ENCODE measurements at places on chromosomes 5 and 9.

DNA sequence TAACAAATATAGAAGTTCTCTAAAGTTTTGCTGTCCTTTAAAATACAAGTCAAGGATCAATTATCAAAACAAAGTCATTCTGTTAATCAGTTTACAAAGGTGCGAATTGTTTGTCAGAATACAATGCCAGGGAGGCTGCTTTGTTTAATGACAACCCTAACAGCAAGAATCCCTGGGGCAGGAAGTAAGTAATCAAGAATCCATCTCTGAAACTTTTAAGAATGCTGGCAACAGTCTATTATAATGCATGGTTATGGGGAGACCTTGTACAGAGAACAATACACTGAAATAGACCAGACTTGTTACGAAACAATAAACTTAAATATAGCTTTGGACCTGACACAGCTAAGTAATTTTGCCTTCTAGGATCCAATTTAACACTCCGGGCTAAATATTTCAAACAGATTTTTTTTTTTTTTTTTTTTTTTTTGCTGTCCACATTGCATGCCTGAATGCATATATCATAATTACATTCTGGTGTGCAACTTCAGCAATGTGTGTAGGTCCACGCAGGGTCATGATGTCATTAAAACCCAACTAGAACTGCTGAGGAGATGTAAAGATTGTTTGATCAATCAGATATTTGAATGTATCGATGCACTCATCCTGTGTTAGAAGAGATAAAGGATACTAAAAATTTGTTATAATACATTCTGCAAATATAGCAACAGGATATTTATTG, 421.3 kb downstream of the CETN3 start:
- no peak overlapping the region for H3K4me3 ChIP-seq
- H3K27me3 ChIP-seq = no peaks in the 10 kb centered on the region
- no peak for DNase-seq
- no peaks in the 10 kb centered on the region for H3K4me1 ChIP-seq

- peaks cover 3% of the 10 kb centered on the region for H3K36me3 ChIP-seq
- DNase-seq = no peak
- no peaks in the 10 kb centered on the region for H3K27me3 ChIP-seq
- H3K4me1 ChIP-seq = peaks cover 59% of the 10 kb centered on the region
- H3K4me3 ChIP-seq = no peak overlapping the region
These were observed 21.8 kb downstream of the FYB1 start for GRCh38 chr5:39197556-39197955.

DNA sequence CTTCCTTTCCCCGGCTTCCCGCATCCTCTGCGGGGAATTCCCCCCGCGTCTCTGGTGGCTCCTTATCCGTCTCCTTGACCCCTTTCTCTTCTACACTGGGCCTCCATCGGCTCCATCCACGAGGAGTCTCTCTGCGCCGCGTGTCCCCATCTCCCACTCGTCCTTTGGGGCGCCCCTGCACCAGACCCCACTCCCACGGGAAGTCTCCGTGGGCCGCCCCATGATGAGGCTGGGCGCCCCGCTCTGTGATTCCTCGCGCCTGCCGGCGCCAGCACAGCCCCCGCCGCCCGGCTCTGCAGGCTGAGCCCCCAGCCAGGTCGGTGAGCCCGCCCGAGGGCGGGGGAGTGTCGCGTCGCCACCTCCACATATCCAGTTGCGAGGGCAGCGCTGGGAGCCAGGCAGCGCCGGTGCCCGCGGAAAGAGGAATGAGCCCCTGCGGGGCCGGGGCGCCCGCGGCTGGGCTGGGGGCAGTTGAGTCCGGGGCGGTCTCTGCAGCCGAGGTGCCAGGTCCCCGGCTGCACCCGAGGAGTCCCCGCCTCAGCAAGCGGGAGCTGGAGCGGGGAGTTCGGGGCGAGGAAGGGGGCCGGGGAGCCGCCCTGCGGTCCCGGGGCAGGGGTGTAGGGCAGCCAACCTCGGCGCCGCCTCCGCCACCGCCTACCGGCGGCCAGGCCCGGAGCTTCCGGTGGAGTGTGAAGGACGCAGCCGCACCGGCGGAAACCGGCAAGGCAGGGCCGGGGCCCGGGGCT, 2.1 kb upstream of the TRAF1 start:
- no peak overlapping the region for H3K27ac ChIP-seq
- no peaks in the 10 kb centered on the region for H3K36me3 ChIP-seq
- peak; percentile 57 for DNase-seq

- no peak overlapping the region for H3K27ac ChIP-seq
- no peak overlapping the region for H3K4me3 ChIP-seq
- DNase-seq = no peak
- H3K4me1 ChIP-seq = no peaks in the 10 kb centered on the region
- H3K36me3 ChIP-seq = no peaks in the 10 kb centered on the region
- H3K27me3 ChIP-seq = no peaks in the 10 kb centered on the region
These were observed 69.9 kb upstream of the SPTLC1 start for GRCh38 chr9:92185096-92185495.

GRCh38 chr5:89936576-89936975, 473.0 kb downstream of the CETN3 start:
- H3K27me3 ChIP-seq = no peaks in the 10 kb centered on the region
- H3K4me1 ChIP-seq = no peaks in the 10 kb centered on the region
- H3K36me3 ChIP-seq = no peaks in the 10 kb centered on the region
- H3K27ac ChIP-seq = no peak overlapping the region
- H3K4me3 ChIP-seq = no peak overlapping the region

DNA sequence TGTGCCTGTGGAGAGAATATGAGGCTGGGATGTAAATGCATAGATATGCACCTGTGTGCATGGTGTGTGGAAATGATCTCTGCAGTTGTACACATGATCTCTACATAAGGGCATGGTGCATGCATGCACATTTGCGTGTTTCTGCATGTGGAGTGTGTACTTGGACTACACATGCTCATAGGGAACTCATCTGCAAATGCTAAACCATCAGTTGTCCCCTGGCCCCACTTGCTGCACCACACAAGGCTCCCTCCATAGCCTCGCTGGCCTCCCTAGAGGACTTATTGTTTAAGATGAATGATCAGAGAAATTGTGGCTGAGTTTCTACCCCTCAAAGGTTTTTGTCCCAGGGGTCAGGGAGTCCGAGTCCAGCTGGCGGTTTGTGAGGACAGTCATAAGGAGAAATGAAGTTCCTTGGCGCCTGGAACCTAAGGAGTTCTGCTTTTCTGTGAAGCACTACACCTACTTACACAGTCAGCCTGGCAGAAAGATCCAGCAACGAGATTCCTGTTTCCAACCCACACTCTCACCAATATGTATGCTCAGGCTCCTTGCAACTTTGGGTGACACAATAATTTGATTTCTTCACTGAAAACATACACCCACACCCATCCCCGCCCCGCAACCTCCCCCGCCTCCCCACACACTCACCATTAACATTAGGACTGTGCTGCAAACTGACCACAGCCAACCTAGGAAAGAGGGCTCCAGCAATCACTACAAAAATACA, 79.9 kb upstream of the CPEB4 start:
- no peaks in the 10 kb centered on the region for H3K36me3 ChIP-seq
- H3K27me3 ChIP-seq = no peaks in the 10 kb centered on the region
- no peak for DNase-seq

- H3K4me1 ChIP-seq = peaks cover 14% of the 10 kb centered on the region
- H3K36me3 ChIP-seq = no peaks in the 10 kb centered on the region
These were observed 215.2 kb downstream of the AUH start for GRCh38 chr9:91146391-91147019.

- H3K27me3 ChIP-seq = peaks cover 15% of the 10 kb centered on the region
- no peaks in the 10 kb centered on the region for H3K36me3 ChIP-seq
- no peak overlapping the region for H3K27ac ChIP-seq
- DNase-seq = no peak
- no peak overlapping the region for H3K4me3 ChIP-seq
These were observed 392.8 kb upstream of the DAP start for GRCh38 chr5:11153670-11154382.

- no peaks in the 10 kb centered on the region for H3K4me1 ChIP-seq
- H3K27me3 ChIP-seq = peaks cover 2% of the 10 kb centered on the region
- no peak for DNase-seq
- no peaks in the 10 kb centered on the region for H3K36me3 ChIP-seq
- H3K27ac ChIP-seq = no peak overlapping the region
These were observed 303 bp downstream of the LIFR start for GRCh38 chr5:38556088-38556598.

GRCh38 chr9:80648336-80648735, 1041.0 kb downstream of the TLE1 start:
- H3K27ac ChIP-seq = no peak overlapping the region
- no peaks in the 10 kb centered on the region for H3K27me3 ChIP-seq
- H3K36me3 ChIP-seq = no peaks in the 10 kb centered on the region
- H3K4me3 ChIP-seq = no peak overlapping the region

DNA sequence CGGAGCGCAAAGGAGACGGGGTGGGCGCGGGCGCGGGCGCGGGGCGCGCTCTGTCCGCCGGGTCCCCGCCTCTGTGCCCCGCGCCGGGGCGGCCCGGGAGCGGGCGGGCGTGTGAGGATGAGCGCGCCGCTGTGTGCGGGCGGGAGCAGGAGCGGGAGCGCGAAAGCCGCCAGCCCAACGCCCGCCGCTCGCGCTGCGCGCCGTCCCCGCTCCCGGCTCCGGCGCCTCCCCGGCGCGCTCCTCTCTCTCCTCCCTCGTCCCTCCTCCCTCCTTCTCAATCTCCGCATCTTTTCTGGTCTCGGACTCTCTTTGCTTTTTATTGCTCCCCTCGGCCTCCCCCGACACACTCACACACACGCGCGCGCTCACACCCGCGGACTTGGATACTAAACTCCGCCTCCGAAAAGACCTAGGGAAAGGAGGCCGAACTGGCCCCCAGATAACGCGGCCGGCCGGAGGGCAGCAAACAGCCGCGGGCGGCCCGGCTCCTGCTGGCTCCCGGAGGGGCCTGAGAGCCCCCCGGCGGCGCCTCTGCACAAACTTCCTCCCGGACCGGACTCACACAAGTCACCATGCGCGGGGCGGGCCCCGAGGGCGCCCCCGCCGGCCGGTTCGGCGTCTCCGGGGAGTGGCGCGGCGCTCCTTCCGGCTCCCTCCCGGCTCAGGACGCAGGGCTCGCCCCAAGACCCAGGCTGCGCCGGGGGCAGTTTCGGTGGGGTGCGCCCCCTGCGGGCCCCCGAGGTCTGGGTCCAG, at the start of gene FIBCD1:
TSS of gene FIBCD1 (minus strand) at position 596 of the 753 bp plus-strand sequence. CDS start 640 bp downstream, outside the sequence.
- no peak within 1 kb of the TSS for H3K4me3 ChIP-seq
- no peak for DNase-seq
- H3K4me1 ChIP-seq = no peaks in the 10 kb centered on the region
- no peak within 1 kb of the TSS for H3K27ac ChIP-seq

- H3K4me1 ChIP-seq = peaks cover 41% of the 10 kb centered on the region
- peak overlapping the region; percentile 50 for H3K4me3 ChIP-seq
- no peaks in the 10 kb centered on the region for H3K27me3 ChIP-seq
- peak; percentile 38 for DNase-seq
- H3K36me3 ChIP-seq = peaks cover 22% of the 10 kb centered on the region
- peak overlapping the region; percentile 88 for H3K27ac ChIP-seq
These were observed 1.5 kb downstream of the TRIM41 start for GRCh38 chr5:181224390-181225229.

GRCh38 chr5:125326150-125326510, 579.7 kb upstream of the ZNF608 start:
- no peak overlapping the region for H3K27ac ChIP-seq
- no peak overlapping the region for H3K4me3 ChIP-seq
- no peaks in the 10 kb centered on the region for H3K27me3 ChIP-seq
- H3K36me3 ChIP-seq = no peaks in the 10 kb centered on the region

DNA sequence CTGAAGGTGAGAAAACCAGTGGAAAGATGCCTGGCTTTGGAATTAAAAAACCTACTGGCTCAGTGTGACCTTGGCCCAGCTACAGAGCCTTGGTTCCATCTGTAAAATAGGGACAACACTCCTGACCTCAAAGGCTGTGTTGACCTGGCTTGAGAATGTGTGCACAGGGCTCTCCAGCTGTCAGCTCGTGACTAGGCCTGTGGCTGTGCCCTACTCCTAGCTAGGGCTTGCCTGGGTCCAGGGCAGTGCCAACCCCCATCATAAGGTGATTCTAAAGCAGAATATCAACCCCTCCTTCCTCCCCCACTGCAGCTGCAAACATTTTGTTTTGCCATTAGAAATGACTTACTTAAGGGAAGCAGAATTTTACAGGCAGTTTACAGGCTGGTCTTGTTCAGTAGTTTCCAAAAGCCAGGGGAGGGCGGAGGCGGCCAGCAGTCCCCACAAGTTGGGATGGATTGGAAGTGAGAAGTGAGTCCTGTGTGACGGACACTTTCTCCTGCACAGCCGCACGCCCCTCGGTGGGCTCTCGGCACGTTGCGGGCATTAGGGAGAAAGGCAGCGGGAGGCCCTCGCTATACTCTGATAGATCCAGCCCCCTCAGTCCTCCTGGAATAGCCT, 7.3 kb downstream of the PITX1 start:
- H3K27ac ChIP-seq = no peak overlapping the region
- peaks cover 7% of the 10 kb centered on the region for H3K4me1 ChIP-seq
- no peaks in the 10 kb centered on the region for H3K27me3 ChIP-seq
- DNase-seq = no peak

- peaks cover 80% of the 10 kb centered on the region for H3K4me1 ChIP-seq
- peak overlapping the region; percentile 19 for H3K27ac ChIP-seq
- H3K36me3 ChIP-seq = peaks cover 94% of the 10 kb centered on the region
- no peaks in the 10 kb centered on the region for H3K27me3 ChIP-seq
- no peak for DNase-seq
These were observed 5.3 kb downstream of the MACROH2A1 start for GRCh38 chr5:135393691-135394090.

GRCh38 chr5:26181582-26181981, 856.8 kb downstream of the CDH9 start:
- no peak for DNase-seq
- H3K27me3 ChIP-seq = no peaks in the 10 kb centered on the region
- no peaks in the 10 kb centered on the region for H3K36me3 ChIP-seq
- H3K27ac ChIP-seq = no peak overlapping the region
- H3K4me1 ChIP-seq = no peaks in the 10 kb centered on the region

DNA sequence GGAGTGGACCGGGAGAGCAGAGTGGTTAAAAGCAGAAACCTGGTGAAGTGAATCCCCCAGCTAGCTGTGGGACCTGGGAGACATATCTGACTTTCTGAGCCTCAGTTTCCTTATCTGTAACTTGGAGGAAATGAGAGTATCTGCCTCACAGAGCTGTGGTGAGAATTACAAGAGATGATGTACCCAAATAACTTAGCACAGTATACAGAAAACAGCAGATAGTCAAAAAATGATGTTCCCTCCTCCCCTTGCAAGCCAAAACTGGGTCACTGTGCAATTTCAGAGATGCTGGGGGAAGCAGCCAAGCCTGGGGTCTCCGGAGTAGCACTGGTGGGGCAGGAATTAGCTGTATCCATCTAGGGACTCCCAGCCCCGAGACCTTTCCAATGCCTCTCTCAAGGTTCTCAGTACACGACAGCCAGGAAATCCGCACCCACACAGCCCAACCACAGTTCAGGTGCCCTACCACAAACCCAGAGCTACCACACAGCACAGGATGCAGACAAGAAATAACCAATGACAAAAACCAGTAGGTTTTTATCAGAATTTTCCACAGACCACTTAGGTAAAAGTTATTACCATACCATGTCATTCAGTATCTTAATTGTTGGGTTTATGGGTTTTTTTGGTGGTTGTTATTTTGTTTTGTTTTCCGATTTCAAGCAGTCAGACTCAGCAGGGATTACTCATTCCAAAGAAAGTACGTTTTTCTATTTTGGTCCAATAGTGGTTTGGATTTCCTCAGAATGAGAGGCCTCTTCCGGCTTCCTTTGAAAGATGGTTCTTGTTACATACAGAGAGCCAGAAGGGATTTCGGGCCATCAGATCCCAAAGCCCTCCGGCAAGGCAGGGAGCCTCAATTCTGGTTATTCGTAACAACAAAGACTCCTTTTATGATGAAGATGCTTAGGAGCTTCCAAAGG, 4.9 kb upstream of the HRH2 start:
- peak overlapping the region; percentile 27 for H3K27ac ChIP-seq
- no peak overlapping the region for H3K4me3 ChIP-seq
- no peaks in the 10 kb centered on the region for H3K36me3 ChIP-seq
- H3K4me1 ChIP-seq = peaks cover 51% of the 10 kb centered on the region
